WTC11 (cell line): ENCODE measurements at places on chromosomes 5 and 9. TPM values are rescaled to one million over a fixed set of nuclear protein-coding genes. Genes with fewer than 3 reads are reported as not detected.
A peak's percentile ranks its signal among the peaks of the same experiment; 100 is the strongest.

The NEUROG1 gene
- 0.13 to 0.18 TPM in 2 of 3 replicates, not detected in the other for total RNA-seq

GRCh38 chr9:126228781-126229444, 97.7 kb upstream of the MVB12B start:
- peak; percentile 89 for DNase-seq

The TEX48 gene
- total RNA-seq: not detected in 3 replicates

- DNase-seq: no peak
Measured at GRCh38 chr5:173751266-173751600, 134.8 kb upstream of the BOD1 start.

The NUTM2F gene
- 0.15 to 0.55 TPM in 2 of 3 replicates, not detected in the other for total RNA-seq

The DNM1 gene
- 79.0 to 105 TPM (median 92.4 TPM) in 3 replicates for total RNA-seq

DNA sequence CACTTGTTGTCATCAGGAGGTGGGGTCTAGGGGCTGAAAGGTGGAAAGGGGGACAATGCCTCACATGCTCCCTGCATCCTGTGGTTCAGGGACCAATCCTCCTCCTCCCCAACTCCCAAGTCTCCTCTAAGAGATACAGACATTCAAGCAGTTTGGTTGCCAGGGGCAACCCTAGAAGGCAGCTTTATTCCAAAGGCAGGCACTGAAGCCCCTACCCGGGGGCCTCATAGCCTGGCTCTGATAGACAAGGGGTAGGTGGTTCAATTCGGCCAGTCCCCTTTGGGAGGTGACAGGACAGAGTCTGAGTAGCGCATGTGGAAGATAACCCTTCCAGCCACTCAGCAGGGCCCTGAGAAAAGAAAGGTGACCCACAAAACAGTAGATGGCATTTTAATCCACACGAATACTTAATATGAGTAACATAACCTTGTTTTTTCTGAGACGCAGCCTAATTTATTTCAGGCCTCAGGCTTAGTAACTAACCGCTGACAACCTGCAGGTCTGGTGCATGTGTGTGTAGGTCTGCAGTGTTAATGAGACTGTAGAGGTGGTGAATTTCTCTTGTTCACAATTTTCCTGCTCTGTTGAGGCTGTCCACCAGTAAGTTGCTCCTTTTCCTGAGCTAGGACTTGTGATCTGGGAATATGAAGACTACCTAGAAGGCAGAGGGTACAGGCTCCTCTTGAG, 31.3 kb upstream of the HSPA9 start:
- DNase-seq: no peak
